ENCODE measurements at places on chromosomes 16 and 17.

DNA sequence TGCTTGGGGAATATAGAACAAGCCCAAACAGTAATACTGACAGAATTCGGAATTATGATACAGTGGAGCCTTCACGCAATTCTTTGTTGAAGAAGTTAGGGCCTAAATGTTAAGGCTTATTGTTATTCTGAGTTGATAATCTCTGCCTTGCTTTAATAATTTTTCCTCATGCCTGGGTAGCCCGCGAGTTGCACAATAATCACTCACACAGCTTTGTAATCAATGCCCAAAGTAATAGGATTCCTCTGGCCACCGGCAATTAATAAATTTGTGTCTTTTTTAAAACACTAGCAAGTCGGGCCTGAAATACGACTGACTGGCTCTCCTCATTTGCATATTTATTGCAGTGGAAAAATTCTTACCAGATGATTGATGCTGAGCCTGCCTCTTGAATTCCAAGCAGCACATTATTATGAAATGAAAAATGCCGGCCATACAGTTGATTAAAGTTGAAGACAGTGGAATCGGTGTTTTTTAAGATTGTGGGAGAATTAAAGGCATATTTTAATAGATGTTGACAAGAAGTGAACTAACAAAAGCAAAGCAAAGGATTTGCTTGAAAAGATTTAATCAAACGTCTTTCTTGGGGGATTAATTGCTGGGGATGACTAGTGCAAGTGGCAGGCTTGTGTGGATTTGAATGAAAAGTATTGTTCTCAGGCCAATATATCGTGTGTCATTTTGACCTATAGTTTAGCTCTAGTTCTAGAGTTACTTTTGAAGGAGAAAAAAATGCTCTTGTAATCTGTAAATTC lies 30.2 kb downstream of the AATF start:
- DNase-seq = no peak

GRCh38 chr16:85660843-85661739 lies 27.7 kb downstream of the GINS2 start:
- no peak for DNase-seq

DNA sequence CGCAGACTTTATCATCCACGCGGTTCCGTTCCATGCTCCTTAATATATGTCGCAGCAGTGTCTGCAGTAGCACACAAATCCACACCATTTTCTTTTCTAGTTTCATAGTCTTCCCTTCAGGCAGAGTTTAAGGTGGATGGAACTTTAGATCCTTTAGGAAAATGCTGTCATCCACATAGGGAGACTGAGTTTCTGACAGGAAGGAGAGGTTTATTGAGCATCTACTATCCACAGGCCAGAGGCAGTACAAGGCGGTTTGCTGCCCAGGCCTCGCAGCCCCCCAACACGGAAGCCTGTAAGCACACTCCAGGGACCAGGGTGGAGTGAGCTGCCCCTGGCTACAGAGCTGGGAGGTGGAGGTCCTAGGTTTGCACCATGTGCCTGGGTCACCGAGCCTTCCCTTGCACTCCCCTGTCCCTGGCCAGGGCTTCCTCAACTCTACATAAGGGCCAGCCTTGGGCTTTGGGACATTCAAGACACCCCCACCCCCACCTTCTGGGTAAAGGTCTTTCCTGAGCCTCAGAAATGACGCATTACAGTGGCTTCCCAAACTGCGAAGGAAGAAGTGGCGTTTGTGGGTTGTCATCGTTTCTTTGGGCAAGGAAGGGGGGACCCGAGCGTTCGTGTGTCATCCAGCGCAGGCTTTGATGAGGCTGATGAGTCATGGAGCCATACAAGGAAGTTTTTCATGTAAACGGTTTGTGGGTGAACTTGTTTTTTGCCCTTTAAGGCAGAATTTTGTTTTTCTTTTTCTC lies 146.5 kb upstream of the PLCG2 start:
- DNase-seq = peak; percentile 94

DNA sequence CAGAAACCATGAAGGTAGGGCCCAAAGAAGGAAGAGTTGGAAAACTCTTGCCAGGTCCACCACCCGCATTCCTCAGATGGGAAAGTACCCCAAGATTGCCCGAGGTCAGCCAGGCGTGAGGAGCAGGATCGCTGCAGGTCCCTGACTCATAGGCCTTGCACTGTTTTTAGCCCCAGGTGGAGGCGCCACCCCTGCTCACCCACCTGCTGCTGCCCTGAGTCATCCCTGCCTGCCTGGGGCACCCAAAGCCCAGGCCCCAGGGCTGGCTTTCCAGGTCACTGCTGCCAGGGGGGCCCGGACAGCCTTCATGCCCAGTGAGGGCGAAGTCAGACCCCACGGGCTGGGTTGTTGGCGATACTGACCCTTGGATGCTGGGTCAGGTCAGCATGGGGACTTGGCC lies 100.9 kb downstream of the AMFR start:
- DNase-seq = no peak

DNA sequence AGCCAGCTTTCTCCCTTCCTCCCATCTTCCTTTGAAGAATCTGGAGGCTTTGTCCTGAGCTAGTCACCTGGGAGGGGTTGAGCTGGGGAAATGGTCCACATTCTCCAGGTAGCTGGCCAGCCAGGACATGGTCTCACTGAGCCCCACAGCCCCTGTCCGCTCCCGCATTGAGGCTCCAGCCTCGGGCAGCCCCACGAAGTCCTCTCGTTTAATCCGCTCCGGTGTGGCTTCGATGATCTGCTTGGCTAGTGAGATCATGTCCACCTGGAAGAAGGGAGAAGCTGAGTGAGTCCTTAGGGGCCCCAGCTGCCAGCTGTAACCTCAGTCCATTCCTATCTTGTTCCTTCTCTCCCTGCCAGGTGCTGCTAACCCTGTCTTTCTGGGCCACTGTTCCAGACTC lies 2.7 kb upstream of the SPAG7 start:
- no peak for DNase-seq

DNA sequence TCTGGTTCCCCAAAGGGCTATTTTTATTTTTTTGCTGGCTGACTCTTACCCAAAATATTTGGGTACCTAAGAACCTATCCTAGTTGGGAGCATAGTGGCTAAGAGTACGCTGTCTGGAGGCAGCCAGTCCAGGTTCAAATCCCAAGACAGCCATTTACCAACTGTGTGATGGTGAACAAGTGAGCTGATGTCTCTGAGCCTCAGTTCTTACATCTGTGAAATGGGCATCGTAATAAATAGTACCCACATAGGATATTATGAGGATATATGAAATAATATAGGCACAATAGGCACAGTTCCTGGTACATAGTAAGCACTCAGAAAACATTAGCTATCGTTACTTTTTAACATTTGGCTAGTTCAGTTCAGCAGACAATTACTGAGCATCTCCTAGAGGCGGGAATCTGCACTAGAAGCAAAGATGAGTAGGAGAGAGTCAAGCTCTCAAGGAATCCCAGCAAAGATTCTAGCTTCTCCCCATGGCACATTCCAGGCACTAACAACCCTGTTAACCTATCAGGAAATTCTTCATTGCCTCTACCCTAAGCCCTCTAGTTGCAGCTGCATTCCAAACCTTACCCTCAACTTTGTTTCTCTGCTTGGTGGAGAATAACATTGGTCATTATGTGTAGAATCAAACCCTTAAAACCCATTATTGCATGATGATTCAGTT lies 31.6 kb downstream of the GPR139 start:
- DNase-seq = no peak

GRCh38 chr17:31269578-31269983 lies 27.5 kb downstream of the OMG start:
- DNase-seq = no peak

DNA sequence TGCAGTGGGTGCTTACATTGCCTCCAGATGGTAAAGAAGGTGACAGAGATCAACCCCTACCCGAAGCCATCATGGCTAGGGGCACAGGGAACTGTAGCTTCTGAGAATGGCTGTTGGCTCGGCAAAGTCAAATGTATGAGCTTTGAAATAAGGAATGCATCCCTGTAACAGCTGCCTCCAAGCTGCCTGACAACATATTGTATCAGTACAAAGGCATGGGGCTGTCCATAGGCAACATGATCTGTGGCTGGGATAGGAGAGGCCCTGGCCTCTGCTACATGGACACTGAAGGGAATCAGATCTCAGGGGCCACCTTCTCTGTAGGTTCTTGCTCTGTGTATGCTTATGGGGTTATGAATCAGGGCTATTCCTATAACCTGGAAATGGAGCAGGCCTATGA lies 119.2 kb upstream of the NETO2 start:
- DNase-seq = no peak

GRCh38 chr16:50006964-50007363 lies 18.1 kb upstream of the CNEP1R1 start:
- DNase-seq = peak; percentile 52

- peak; percentile 43 for DNase-seq
Measured at GRCh38 chr16:30028438-30029076, 2.5 kb downstream of the TLCD3B start.
